Effector CD8-positive, alpha-beta T cell (primary cell): ENCODE measurements at places on chromosomes 3 and 15.

- DNase-seq = no peak
These were observed 23.2 kb downstream of the CYFIP1 start for GRCh38 chr15:22956978-22957260.

DNA sequence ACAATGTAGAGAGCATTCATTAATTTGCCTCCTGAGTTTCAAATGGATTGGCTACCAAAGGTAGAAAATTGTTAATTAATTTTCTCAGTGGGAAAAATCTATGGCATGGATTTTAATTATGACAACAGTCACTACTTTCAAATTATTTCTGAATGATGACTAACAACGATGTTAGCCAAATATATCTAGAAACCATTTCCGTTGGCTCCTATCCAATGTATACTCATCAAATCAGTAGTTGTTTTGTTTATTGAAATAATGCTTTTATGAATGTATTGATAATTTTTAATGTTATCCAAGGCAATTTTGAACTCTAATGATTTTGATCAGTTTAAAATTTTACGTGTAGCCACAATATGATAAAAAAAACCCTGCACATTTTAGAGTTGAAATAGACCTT is 333.4 kb downstream of the NAALADL2 start:
- DNase-seq = no peak

GRCh38 chr3:101938262-101938847 is 89.0 kb downstream of the NFKBIZ start:
- no peak for DNase-seq

DNA sequence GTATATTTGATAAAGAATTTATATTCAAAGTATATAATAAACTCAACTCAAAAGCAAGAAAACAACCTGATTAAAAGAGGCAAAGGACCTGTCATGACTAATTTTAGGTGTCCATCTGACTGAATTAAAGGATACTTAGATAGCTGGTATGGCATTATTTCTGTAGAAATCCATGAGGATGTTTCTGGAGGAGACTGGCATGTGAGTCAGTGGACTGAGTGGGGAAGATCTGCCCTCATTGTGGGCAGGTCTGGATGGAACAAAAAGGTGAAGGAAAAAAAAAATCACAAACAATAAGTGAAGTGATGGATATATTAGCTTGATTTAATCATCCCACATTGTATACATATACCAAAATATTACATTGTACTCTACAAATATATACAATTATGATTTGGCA is 16.6 kb downstream of the ANKRD28 start:
- no peak for DNase-seq

DNA sequence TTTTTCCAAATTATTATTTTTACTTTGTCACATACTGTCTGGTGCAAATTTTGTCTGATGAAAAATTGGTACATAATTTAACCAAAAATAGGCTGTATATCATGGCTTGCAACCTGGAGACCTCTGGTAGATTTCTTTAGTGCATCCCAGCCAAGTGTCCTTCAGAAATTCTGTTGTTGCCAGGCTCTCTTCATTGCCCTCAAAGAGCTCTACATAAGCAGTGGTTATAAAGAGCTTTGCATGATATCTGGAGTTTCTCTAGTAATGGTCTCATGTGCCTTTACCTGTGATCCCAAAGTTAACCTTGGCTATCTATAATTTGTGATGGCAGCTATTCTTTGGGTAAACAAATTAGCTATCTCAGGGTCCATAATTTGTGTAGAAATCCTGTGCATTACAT is 157.7 kb downstream of the MBNL1 start:
- no peak for DNase-seq

- no peak for DNase-seq
These were observed 621.5 kb upstream of the ZNF385D start for GRCh38 chr3:22372292-22373062.

DNA sequence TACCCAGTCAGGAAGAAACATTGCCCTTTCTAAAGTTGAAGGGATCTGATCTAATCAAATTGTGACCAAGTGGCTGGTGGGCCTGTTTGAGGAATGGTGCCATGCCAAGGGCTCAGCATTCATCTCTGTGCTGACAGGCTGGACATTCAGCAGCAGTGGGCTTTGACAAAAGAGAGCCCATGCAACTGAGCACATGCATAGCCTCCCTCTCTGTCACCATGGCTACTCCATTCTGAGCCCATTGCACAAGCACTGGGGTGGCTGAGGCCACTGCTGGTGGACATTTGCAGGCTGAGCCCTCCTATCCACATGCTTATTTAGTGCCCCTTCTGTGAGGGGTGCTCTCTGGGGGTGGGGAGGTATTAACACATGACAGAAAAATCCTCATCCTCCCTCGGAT is 28.6 kb upstream of the TNFSF10 start:
- DNase-seq = no peak

- no peak for DNase-seq
These were observed 126.9 kb downstream of the LSAMP start for GRCh38 chr3:116318370-116318769.

GRCh38 chr3:123533554-123534159 is 51.2 kb downstream of the HACD2 start:
- no peak for DNase-seq

GRCh38 chr3:65894679-65895453 is 143.9 kb downstream of the MAGI1 start:
- DNase-seq = no peak

DNA sequence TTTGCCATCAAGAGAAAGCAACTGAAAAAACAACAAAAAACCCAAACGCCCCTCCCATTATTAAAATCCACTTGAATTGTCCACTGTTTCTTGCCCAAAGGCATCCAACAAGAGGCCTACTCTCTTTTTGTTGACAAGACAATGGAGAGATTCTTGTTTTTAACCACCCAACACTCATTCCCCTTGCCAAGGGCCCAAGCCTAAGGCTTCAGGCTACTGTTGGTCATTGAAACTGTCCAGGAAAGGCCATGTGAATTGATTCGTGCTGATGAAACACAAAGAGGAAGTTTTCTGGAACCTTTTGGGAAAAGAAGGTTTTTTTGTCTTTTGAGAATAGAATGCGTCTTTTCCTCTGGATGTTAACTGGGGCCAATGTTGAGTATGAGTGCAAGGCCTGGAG is 157.4 kb upstream of the PFN2 start:
- no peak for DNase-seq

- DNase-seq = no peak
These were observed 479 bp downstream of the LRRC2 start for GRCh38 chr3:46565607-46566039.

DNA sequence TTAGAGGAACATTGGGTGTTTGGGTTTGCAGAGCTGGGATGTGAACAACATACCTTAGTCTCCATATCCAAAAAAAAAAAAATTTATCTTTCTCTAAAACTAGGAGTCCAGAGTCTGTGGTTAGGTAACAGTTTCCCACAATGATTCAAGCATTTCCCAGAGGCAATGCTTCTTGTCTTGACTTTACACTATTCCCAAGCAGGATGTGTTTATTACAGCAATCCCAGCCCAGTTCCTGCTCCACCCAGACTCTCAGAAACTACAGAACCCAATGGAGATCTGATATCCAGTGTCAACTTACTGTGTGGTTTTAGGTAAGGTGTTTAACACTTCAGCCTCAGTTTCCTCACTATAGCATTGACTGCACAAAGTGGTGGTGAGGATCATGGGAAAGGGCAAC is 2.3 kb upstream of the C3orf62 start:
- DNase-seq = no peak

- no peak for DNase-seq
These were observed 176.9 kb upstream of the ANKRD28 start for GRCh38 chr3:15974647-15975046.

- DNase-seq = no peak
These were observed 56.1 kb upstream of the WNT5A start for GRCh38 chr3:55543181-55543614.

GRCh38 chr15:34890424-34890823 is 79.1 kb downstream of the AQR start:
- DNase-seq = no peak

DNA sequence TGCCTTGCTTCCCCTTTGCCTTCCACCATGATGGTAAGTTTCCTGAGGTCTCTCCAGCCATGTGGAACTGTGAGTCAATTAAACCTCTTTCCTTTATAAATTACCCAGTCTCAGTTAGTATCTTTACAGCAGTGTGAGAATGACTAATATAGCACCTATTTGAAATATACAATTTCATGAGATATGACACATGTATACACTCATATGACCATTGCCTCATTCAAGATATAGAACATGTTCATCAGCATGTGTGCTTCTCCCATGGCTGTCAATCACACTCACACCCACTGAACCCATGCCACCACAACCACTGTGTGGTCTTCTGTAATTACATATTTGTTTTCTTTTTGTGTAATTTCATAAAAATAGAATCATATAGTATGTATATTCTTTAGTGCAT is 599.5 kb upstream of the EPHA6 start:
- DNase-seq = no peak

DNA sequence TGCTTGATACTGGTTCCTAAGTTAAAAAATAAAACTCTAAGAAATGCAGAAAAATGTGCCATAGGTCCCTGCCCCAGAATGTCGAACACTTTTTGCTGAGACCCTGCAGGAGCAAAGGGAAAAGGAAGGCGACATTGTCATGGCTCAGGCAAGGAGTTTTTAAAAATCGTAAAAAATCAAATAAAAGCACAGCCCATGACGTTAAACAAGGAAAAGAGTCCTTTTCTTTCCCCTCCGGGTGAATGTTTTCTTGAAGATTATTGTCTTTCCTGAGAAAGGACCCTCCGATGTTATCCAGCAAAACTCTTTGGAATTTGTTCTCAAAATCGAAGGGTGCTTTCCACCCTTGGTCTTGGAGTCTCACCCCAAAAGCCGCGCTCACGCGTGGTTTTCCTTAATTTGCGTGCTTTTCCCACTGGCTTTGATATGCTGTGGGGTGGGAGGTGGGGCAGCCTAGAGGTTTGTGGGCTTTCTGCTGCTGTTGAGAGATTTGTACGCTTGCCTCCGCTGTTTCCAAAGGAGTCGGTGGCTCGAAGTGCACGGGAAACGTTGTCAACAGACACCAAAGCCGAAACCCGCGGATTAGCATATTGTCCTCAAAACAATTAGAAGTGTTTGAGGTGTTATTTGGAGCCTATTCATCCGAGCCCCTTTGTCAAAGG is 2.9 kb downstream of the SOX14 start:
- no peak for DNase-seq

GRCh38 chr3:120796976-120797375 is 54.4 kb downstream of the GTF2E1 start:
- DNase-seq = no peak

DNA sequence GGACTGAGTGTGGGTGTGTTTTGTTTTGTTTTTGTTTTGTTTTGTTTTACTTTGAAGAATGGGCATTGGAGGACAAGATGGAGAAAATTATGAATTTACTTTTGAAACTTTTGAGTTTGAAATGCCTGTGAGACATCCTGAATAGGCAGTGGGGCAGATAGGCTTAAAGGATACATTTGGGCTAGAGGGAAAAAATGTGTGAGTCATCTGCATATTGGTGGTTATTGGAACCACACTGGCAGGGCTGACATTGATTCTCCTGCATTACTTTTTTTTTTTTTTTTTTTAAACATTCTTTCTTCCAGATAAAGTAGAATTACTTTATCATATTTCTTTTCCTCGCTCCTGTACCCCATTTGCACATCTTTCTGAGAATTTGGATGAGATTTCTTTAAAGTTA is 56.1 kb downstream of the CALML4 start:
- no peak for DNase-seq
